ENCODE measurements at places on chromosomes 3 and 15.

DNA sequence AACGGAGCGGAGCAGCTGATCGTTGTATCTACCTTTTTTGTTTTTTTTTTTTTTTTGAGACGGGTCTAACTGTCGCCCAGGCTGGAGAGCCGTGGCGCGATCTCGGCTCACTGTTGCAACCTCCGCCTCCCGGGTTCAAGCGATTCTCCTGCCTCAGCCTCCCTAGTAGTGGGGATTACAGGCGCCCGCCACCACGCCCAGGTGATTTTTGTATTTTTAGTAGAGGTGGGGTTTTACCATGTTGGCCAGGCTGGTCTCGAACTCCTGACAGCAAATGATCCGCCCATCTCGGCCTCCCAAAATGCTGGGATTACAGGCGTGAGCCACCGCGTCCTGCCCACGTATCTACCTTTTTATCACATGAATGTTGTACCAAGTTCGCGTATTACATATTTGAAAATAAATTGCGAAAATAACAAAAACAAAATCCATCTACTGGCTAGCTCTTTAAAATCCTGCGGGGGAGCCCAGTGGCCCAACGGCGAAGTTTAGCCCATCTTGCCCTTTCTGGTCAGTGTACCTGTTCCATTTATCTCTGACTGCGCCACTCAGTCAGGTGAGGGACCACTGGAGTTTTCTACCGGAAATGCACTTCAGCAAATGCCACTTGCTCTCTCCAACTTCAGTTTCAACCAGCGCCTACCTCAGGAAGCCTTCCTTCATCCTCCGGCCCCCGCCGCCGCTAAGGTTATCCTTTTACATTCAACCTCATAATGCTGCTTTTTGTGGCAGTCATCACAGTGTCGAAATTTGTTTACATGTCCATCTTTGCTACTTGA is 1.2 kb upstream of the EIF3J start:
- peak; percentile 25 for DNase-seq

GRCh38 chr3:52873433-52874159 is 23.8 kb downstream of the STIMATE start:
- DNase-seq, result no peak

DNA sequence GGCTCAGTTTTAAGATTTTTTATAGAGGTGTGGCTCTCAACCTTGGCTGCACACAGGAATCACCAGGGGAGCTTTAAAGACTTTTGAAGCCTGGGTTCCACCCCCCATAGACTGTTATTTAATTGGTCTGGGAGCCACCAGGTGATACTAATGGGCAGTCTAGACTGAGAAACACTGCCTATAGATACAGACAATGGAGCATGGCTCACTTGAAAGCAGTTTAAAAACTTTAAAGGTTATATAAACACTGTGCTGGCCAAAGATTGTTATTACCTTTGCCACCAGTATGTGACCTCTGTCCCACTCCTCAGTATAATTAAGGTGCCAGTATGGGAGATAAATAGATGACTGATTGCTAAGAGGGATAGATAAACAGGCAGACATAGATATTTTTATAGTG is 3.8 kb downstream of the GOLIM4 start:
- no peak for DNase-seq

DNA sequence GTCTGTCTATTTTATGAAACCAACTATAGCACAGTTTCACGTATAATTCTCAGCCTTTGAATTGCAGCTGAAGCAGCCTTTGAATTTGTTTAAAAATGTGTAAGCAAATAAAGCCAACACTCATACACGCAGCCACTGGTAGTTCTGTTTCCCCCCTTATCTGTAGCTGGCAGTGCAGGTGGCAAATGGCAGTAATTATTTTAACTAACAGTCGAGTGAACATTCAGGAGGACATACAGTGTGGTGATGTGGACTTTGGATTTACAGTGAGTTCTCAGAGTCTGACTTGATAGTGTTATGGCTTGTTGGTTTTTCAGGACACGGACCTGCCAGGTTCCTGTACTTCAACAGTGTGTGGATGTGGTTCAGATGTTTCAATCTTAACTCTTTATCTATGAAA is 64.0 kb upstream of the SKOR1 start:
- DNase-seq, result no peak

- DNase-seq, result no peak
Measured at GRCh38 chr3:42164656-42165055, 73.5 kb downstream of the TRAK1 start.

- no peak for DNase-seq
Measured at GRCh38 chr3:142897807-142898206, 8.9 kb upstream of the PCOLCE2 start.

All from epithelial cell of esophagus (primary cell).